ENCODE measurements at places on chromosomes 5 and 9.

GRCh38 chr9:96667363-96667728 lies 12.2 kb upstream of the PRXL2C start:
- H3K36me3 ChIP-seq, result no peaks in the 10 kb centered on the region
- H3K27me3 ChIP-seq, result no peaks in the 10 kb centered on the region
- no peak overlapping the region for H3K4me3 ChIP-seq
- no peak overlapping the region for H3K27ac ChIP-seq
- DNase-seq, result no peak

GRCh38 chr5:55674340-55674739 lies 37.8 kb downstream of the SLC38A9 start:
- no peaks in the 10 kb centered on the region for H3K27me3 ChIP-seq
- H3K27ac ChIP-seq, result no peak overlapping the region
- no peaks in the 10 kb centered on the region for H3K36me3 ChIP-seq

DNA sequence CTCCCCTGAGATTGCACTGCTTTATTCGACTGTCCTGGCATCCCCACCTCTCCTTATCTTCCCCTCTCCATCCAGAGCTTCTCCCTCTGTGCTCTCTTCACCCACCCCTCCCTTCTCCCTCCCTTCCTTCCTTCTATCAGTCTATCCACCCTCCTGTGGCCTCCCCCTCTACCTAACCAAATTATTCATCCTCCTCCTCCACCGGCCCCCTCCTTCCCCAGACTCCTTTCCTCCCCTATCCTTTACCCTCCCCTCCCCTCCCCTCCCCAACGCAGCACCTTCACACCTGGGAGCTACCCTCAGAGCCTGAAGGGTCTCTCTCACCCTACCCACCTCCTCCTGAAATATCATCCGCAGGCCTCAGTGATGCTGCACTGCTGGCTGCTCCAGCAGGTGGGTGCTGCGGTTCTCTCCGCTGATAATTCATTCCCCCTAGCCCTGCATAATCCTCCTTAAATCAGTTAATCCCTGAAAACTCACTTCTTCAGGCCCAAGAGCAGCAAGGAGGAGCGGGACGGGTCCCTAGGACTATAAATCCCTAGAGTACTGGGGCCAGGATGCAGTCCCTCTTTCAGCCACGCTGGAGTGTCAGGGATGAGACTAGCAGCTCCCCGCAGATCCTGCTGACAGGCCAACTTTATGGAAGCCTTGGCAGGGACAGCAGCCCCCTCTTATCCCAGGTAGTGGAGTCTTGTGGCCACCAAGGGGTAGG lies 97.8 kb downstream of the PCDH1 start:
- no peak for DNase-seq
- no peaks in the 10 kb centered on the region for H3K4me1 ChIP-seq
- H3K36me3 ChIP-seq, result no peaks in the 10 kb centered on the region
- peaks cover 37% of the 10 kb centered on the region for H3K27me3 ChIP-seq

- no peak overlapping the region for H3K27ac ChIP-seq
- H3K27me3 ChIP-seq, result no peaks in the 10 kb centered on the region
- no peak overlapping the region for H3K4me3 ChIP-seq
- H3K4me1 ChIP-seq, result no peaks in the 10 kb centered on the region
Observed at GRCh38 chr9:130199605-130200004, 27.4 kb downstream of the NCS1 start.

DNA sequence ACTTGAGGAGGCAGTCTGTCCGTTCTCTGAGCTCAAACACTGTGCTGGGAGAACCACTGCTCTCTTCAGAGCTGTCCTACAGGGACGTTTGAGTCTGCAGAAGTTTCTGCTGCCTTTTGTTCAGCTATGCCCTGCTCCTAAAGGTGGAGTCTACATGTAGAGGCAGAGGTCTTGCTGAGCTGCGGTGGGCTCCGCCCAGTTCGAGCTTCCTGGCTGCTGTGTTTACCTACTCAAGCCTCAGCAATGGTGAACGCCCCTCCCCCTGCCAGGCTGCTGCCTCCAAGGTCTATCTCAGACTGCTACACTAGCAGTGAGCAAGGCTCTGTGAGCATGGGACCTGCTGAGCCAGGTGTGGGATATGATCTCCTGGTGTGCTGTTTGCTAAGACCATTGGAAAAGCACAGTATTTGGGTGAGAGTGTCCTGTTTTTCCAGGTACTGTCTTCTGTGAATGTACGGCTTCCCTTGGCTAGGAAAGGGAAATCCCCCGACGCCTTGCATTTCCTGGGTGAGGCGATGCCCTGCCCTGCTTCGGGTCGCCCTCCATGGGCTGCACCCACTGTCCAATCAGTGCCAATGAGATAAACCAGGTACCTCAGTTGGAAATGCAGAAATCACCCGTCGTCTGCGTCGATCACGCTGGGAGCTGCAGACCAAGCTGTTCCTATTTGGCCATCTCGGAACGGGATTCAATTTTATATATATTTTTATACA lies 58.5 kb downstream of the CNTRL start:
- H3K4me1 ChIP-seq, result no peaks in the 10 kb centered on the region
- DNase-seq, result no peak
- no peak overlapping the region for H3K27ac ChIP-seq
- peaks cover 29% of the 10 kb centered on the region for H3K36me3 ChIP-seq
- no peaks in the 10 kb centered on the region for H3K27me3 ChIP-seq
- H3K4me3 ChIP-seq, result no peak overlapping the region

Data from SJSA1 (cell line).